Stimulated activated CD8-positive, alpha-beta memory T cell treated with anti-CD3 and anti-CD28 coated beads, Interleukin-7, amount 100 ng/mL, for 48 hours (primary cell): ENCODE measurements at places on chromosomes 7 and 10.

GRCh38 chr10:73819513-73820093 is 8.2 kb upstream of the NDST2 start:
- DNase-seq, result no peak

GRCh38 chr7:42236266-42236975 is 588 bp downstream of the GLI3 start:
- DNase-seq, result no peak

GRCh38 chr7:17144322-17144721 is 154.1 kb upstream of the AHR start:
- peak; percentile 38 for DNase-seq

GRCh38 chr10:69048103-69048502 is 39.8 kb upstream of the SRGN start:
- peak; percentile 64 for DNase-seq
